T-helper 1 cell treated with Interleukin-12 subunit alpha and Interleukin-12 subunit beta and Interleukin-4 antibody, amounts not matched to agents 30 ng/mL and 1 ng/mL, for 36 hours (primary cell): ENCODE measurements at places on chromosomes 16 and 17. TPM values are rescaled to one million over a fixed set of nuclear protein-coding genes. Genes with fewer than 3 reads are reported as not detected.

The CTRL gene
- 9.5 and 10.9 TPM in 2 replicates for total RNA-seq

The HIC1 gene
- 101 and 105 TPM in 2 replicates for total RNA-seq

The ZNF469 gene
- total RNA-seq = 0.46 and 0.66 TPM in 2 replicates

The TMEM100 gene
- total RNA-seq = not detected in 2 replicates

The SPATA22 gene
- 0.20 TPM in 1 of 2 replicates, not detected in the other for total RNA-seq

The PIK3R6 gene
- 4.2 and 4.3 TPM in 2 replicates for total RNA-seq

The NPIPB13 gene
- total RNA-seq = 10.8 and 19.5 TPM in 2 replicates

The TK1 gene
- total RNA-seq = 50.4 and 52.5 TPM in 2 replicates

The NTN1 gene
- total RNA-seq = 0.10 TPM in 1 of 2 replicates, not detected in the other

The TOM1L1 gene
- total RNA-seq = 0.15 and 0.29 TPM in 2 replicates

The TPSAB1 gene
- total RNA-seq = not detected in 2 replicates

The MT1E gene
- 152 and 159 TPM in 2 replicates for total RNA-seq

The HOXB7 gene
- total RNA-seq = 0.66 and 1.1 TPM in 2 replicates

The ZG16 gene
- total RNA-seq = not detected in 2 replicates

The SMTNL2 gene
- not detected in 2 replicates for total RNA-seq

The ADAM11 gene
- 0.32 TPM in 2 replicates for total RNA-seq

The SSTR5 gene
- not detected in 2 replicates for total RNA-seq

The MCRIP2 gene
- 19.3 and 27.5 TPM in 2 replicates for total RNA-seq

The PRCD gene
- total RNA-seq = not detected in 2 replicates

The MGAT5B gene
- total RNA-seq = 4.4 and 4.8 TPM in 2 replicates

The HOXB1 gene
- total RNA-seq = not detected in 2 replicates

The SLC38A7 gene
- 21.0 and 21.7 TPM in 2 replicates for total RNA-seq

The CLDN7 gene
- total RNA-seq = 0.12 and 0.49 TPM in 2 replicates

The LPO gene
- not detected in 2 replicates for total RNA-seq

The MRPL45 gene
- 26.0 and 26.8 TPM in 2 replicates for total RNA-seq

The OR2C1 gene
- total RNA-seq = not detected in 2 replicates

The ALOX15 gene
- not detected in 2 replicates for total RNA-seq

The NLRC3 gene
- 96.4 and 99.9 TPM in 2 replicates for total RNA-seq

The TUBB3 gene
- 6.6 TPM in 2 replicates for total RNA-seq

The ARHGDIG gene
- not detected in 2 replicates for total RNA-seq

The BIRC5 gene
- total RNA-seq = 53.3 and 53.4 TPM in 2 replicates

The ORMDL3 gene
- total RNA-seq = 243 and 250 TPM in 2 replicates

The ABCA10 gene
- total RNA-seq = 0.66 and 1.2 TPM in 2 replicates

The C17orf113 gene
- 0.10 TPM in 2 replicates for total RNA-seq

The GPR139 gene
- not detected in 2 replicates for total RNA-seq

The CACNG4 gene
- total RNA-seq = not detected in 2 replicates

The HES7 gene
- 0.12 and 1.2 TPM in 2 replicates for total RNA-seq

The CDRT15L2 gene
- total RNA-seq = not detected in 2 replicates

The IRX6 gene
- total RNA-seq = not detected in 2 replicates

The HAS3 gene
- 0.59 and 0.61 TPM in 2 replicates for total RNA-seq

The HOXB4 gene
- total RNA-seq = 9.0 and 10.0 TPM in 2 replicates

The CDT1 gene
- total RNA-seq = 69.6 and 78.9 TPM in 2 replicates

The GPR179 gene
- total RNA-seq = not detected in 2 replicates

The YPEL2 gene
- total RNA-seq = 7.9 and 10.4 TPM in 2 replicates

The KRT14 gene
- not detected in 2 replicates for total RNA-seq

The TNFRSF13B gene
- not detected in 2 replicates for total RNA-seq

The GCGR gene
- total RNA-seq = not detected in 2 replicates

The CCDC200 gene
- 0.39 and 0.47 TPM in 2 replicates for total RNA-seq

The CLEC19A gene
- not detected in 2 replicates for total RNA-seq

The SNTB2 gene
- 18.5 and 19.3 TPM in 2 replicates for total RNA-seq

The PDILT gene
- not detected in 2 replicates for total RNA-seq

The TERB1 gene
- 0.17 TPM in 1 of 2 replicates, not detected in the other for total RNA-seq

The TBC1D3 gene
- total RNA-seq = not detected in 2 replicates

The NARF gene
- 168 and 184 TPM in 2 replicates for total RNA-seq

The SLC4A1 gene
- total RNA-seq = not detected in 2 replicates

The HS3ST2 gene
- total RNA-seq = not detected in 2 replicates

The NMT1 gene
- total RNA-seq = 130 and 142 TPM in 2 replicates

The PRR11 gene
- 40.6 and 48.8 TPM in 2 replicates for total RNA-seq

The NGFR gene
- 0.12 and 0.17 TPM in 2 replicates for total RNA-seq
